ENCODE measurements at places on chromosomes 1 and 21.

GRCh38 chr1:83702356-83702755 lies 296.6 kb downstream of the TTLL7 start:
- DNase-seq = no peak

DNA sequence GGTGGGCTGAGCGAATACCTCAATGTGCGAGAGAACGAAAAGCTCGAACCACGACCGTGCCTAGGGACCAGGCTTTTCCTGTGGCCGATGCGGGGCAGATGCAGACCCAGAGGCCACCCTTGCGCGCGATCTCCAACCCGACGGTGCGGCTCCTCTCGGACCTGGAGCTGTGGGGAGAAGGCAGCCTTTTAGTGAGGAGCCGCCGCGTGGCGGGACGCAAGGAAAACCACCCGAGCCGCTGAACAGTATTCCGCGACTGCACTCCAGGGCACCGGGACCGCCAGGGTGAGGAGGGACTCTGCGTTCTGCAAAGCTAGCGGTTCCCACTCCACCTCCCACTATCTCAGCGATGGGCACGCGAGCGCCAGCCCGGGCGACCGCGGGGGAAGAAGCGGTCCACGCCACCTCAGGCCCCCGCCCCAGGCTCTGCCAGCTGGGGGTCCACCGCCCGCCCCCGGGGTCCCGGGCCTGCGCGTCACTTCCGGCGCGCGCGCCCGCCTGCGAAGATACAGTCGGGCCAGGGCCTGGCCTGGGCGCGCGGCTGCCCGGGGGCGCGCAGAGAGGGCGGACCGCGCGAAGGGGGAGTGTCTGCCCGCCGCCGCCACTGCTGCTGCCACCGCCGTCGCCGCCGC lies 66.5 kb upstream of the PRKACB start:
- peak; percentile 50 for DNase-seq

DNA sequence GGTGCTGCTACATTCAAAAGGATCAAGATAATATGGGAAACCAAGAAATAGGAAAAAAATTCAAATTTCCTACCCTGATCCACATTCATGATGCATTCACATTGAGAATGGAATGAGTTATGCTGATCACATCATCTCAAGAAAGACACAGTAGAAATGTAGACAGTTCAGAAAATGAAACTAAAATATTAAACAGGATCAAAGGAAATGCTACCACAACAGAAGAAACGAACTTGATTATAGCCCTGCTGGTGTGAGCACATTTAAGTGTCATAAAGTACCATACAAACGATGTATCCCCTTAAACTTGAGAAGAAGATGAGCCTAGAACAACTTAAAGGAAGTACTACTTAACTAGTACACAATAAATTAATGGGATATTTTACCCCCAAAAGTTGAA lies 21.3 kb downstream of the SYDE2 start:
- no peak for DNase-seq

- no peak for DNase-seq
These were observed 25.7 kb upstream of the IVNS1ABP start for GRCh38 chr1:185342672-185343259.

DNA sequence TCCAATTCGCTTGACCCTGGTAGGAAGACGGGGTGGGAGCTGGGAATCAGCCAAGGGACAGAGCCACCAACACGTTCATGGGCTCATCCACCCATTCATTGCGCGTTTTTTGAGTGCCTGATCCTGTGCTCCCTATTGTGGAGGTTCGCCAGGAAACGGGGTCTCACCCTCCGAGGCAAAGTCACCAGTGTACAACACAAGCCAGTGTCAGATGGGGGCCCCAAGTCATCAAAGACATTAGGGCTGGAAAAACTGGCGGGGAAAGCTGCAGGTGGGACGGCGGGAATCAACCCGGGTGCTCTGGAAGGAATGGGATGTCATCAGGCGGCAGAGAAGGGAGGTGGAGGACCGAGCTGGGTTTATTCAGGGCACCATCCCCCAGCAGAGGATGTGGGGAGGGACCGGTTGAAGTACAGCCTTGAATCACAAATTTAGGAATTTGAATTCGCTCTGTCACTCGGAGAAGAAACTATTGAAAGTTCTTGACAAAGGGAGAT lies 667 bp upstream of the NID1 start:
- no peak for DNase-seq

GRCh38 chr1:2785631-2786328 lies 15.7 kb downstream of the TTC34 start:
- no peak for DNase-seq

DNA sequence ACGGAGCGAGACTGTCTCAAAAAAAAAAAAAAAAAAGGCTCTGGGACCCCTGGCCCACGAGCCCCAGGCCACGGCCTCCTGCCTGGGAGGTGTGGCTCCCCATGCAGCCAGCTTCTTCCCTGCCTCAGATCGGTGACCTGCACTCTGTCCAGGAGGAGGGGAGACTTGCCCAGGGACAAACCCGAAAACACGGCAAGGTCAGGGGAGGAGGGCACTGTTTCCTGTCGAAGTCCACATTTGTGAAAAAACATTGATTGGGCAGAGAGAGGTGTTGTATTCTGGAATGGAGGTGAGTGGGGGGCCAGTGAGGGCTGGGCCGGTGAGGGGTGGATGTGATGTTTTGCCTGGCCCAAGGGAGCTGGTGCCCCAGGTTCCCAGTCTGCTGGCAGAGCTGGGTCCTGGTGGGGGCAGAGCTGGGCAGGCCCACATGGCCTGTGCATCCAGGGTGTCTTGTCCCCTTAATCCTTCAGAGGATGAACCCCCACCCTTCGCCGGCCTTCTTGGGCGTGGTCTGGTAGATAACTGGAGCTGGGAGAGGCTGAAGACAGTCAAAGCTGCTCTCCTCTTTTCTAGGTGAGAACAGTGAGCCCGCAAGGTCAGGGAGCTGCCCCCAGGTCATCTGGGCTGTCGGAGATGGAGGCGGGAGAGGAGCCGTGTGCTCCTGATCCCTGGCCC lies 12.4 kb upstream of the FAAP20 start:
- DNase-seq = no peak

GRCh38 chr1:217747156-217747769 lies 116.1 kb downstream of the SPATA17 start:
- DNase-seq = no peak

DNA sequence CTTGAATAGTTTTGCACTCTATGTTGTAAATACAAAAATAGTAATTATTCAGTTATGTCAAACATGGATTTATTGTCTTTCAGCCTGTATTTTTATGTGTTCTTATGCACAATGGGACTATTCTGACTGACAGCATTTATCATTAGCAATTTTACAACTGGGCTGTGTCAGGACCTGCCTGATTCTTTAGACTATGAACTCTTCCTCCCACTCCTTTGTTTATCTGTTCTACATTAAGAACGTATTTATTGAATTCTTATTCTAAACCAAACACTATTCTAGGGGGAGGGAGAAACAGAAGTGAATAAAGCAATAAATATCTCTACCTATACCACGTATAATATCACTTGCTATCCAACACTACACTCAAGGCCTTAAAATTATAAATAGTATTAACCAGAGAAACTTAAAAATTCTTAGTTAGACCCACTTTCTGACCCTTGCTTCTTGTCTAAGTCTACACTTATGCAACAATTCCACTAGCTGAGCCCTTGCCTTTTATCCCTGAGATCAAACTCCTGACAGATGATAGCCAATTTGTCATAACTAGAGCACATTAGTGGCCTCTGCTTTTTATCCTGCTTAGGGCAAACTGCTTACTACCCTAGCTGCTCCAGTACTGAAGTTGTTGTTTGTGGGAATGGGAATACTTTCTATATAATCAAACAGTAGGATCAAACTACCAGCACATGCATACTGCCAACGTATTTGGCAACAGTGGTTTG lies 494.3 kb downstream of the BRINP3 start:
- DNase-seq = no peak

DNA sequence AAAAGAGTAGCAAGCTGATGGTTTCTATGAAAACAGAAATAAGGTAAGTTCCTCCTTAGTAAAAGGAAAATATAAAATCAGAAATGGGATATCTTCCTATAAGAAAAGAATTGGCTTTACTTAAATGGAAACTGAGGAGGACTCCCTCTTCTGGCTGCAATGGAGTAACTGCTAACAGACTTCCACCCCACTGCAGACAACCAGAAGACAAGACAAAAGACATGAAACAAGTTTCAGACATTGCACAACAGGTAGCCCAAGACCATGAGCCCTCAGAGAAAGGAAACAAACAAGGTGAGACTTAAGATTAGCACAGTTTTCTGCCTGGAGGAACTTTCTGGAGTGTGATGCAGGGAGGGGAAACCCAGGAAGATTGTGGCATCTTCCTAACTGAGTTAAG lies 17.0 kb upstream of the OLFML2B start:
- no peak for DNase-seq

DNA sequence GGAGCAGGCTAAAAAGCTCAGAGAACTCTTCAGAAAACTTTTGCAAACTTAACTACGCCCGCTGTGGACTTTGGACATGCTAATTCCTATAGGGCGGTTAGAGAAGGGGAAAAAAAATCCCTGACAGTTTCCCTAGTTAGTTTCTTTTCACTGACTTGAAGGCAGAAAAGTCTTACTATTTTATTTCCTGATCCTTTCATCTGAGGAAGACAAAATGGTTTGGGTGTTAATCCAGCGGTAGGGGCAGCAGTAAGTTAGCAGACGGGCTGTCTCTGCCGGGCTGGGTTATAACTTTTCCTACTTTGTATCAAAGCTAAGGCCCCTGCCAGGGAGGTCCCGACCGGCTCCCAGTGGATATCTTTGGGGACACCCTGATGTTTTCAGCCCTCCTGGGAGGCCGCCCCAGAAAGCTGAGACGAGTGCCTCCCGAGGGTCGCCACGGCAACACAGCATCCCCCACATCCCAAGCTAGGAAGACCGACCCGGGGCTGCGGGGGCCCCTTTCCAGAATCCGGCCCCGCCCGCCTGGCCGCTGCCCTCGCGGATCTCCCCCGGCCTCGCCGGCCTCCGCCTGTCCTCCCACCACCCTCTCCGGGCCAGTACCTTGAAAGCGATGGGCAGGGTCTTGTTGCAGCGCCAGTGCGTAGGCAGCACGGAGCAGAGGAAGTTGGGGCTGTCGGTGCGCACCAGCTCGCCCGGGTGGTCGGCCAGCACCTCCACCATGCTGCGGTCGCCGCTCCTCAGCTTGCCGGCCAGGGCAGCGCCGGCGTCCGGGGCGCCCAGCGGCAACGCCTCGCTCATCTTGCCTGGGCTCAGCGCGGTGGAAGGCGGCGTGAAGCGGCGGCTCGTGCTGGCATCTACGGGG lies 162.6 kb downstream of the RUNX1 start:
- no peak for DNase-seq

GRCh38 chr1:8663090-8663802 lies 154.2 kb downstream of the RERE start:
- no peak for DNase-seq

DNA sequence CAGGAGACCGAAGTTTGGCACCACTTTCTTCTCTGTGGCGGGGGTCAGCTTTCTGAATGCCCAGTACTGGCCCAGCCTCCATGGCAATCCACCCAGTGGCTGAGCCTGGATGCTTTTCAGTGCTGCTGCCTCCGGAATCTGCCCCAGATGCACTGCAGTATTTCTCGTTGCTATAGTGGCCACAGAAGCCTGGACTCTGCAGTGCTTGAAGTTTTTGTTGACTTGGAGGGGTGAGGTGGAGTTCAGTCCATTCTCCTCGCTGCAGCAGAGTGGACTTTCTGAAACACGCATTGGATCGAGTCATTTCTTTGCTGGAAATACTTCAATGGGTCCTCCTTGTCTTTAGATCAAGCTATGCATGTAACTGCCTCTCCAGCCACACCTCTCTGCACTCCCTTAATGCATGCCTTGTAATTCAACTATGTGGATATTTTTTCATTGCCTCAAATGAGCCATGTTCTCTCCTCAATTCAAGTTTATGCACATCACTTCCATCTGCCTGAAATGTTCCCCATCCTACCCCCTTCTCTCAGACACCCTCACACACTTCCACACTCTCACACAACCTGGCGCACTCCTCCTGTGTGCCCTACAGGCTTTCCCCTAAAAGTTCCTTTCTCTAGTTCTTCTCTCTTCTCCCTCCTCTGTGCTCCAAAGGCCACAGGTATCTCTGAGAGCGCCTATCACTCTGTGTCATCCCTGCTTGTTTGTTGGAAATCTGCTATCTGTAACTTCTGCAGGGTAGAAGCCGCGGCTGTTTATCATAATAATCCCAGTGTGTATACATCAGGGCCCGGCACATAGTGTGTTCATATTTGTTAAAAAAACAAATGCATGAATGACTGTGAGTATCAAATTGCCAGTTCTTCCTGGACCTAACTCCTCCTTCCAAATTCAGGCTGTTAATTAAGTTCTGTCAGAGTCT lies 16.5 kb downstream of the ADAM30 start:
- DNase-seq = no peak

DNA sequence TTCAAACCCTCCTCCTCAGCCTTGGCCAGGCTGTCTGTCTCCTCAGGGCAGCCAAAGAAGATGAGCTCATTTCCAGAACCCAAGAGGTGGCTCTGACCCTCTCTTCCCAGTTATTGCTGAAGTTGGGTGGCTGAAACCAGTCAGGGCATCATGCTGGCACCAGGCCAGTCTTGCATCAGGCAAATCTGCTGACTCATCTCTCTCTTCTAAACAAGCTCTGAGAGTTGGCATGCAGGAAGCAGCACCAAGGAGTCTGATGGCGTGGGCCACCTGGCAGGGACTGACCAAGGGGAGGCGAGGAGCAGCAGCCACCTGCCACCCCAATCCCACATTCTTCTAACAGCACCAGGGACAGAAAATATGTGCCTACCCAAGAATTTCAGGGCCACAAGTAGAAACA lies 104.8 kb upstream of the ATP1A1 start:
- no peak for DNase-seq
